ENCODE measurements at places on chromosomes 7 and 10.

GRCh38 chr10:17836942-17837341, 27.8 kb downstream of the MRC1 start:
- no peak for DNase-seq

DNA sequence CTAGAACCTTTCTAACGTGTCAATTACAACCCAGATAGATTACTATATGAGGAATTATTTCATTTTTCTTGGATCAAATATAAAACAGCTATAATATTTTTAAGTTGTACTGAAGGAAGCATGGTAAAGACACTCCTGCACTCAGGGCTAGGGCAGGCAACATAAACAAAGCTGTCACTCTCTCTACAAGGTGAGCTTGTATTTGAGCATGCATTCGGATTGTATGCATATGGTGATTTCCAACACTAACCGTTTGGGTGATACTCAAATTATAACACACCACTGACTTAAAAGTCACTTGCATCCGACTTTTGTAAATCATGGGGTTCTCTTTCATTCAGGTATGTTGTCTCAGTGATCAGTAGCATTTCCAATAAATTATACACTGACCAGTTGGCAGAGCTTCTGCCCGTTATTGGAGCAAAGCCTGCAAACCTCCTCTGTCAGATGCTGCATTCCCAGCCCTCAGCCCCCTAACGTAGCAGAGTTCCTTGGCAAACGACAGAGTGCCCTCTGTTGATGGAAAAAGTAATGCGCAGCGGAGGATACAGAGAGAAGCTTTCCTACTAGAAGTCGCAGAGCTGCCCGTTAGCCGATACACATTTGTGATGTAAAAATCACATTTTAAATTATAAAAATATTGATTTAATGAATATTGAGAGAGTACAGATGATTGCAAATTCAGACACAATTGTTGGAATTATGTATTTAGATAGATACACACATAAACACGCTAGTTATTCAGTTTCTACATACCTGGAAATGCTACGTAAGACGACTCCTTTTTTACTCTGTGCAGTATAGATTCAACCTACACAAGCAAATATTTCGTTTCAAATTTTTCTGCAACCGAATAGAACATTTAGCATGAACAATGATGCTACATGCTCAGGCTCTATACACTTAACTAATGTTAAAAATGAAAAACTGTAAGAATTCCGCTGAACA, 173.9 kb upstream of the SP4 start:
- peak; percentile 57 for DNase-seq

GRCh38 chr10:84683980-84684740, 355.8 kb downstream of the CCSER2 start:
- no peak for DNase-seq

DNA sequence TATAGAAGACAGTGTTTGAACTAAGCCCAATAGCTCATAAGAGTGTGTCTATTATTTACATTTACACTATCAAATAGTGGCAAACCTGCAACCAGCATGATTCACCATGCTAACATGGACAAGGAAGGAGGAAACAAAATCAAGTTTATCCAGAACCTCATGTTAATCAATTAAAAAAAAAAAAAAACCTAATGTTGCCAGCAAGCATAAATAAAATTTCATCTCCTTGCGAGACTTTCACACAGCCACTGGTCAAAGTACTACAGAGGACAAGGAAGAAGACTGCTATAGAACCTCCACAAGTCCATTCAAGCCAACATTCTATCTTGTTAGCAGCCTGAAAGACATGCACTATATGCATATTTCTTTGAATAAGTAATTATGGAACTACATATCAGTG, 9.7 kb downstream of the TM9SF3 start:
- no peak for DNase-seq

DNA sequence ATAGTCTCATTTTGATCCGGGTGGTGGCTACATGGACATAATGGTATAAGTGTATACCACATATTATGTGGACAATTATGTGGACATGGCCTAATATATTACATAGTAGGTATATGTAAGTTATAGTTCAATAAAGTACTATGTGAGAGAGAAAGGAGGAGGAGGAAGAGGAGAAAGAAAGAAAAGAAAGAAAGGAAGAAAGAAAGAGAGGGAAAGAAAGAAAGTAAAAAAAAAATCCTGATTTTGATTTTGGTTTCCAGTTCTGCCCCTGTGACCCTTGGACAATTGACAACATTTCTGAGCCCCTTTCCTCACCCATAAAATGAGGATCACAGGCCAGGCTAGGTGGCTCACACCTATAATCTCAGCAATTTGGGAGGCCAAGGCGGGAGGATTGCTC, 42.2 kb upstream of the VCL start:
- no peak for DNase-seq

DNA sequence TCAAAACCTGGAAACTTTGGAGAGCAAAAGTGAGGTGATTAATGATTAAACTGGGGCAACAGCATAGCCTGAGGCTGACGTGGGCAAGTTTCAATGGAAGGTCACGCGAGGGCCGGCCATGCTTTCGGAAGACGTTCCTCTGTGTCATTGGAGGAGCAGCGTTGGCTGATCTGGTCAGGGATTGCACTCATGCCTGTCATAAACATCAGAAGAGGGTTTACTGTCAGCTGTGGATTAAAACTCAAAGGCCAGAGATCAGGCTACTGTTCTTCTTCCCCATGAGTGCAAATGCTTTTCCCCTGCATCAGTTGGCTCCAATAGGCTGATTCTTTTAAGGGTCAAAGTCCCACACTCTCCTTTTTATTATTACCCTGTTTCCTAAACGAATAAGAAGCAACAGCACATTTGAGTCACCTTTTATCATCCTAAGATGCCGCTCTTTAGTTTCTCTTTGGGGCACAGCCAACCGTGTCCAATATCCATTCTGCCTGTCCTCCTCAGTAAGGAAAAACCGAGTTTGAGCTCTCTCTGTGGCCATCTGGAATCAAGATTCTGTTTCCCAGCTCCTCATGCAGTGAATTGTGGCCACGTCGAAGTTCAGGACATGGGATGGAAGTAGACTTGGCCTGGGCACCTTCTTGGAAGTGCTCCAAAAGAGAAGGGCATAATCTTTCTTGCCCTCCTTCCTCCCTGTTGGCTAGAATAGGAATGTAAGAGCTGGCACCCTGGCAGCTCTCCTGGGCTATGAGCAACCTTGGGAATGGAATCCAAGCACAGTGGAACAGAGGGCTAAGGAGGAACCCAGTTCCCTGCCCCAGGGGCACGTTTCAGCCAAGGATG, 62.5 kb upstream of the INSIG1 start:
- no peak for DNase-seq

DNA sequence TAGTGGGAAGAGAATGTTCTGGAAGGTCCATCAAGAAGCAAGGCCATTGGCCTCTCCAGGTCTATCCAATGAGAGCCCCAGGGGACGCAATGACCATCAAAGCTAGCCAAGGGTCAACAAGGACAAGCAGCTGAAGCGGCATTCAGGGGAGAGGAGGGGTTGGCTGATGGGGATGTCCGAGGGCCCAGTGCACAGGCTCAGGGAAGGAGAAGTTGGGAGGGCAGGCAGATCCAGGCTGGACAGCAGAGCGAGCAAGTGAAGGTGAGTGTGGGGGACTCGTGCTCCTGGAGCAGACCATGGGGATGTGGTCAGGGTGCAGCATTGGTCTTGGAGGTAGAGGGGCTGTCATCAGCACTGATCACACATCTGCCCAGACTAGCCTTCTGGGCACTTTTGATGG, 275.4 kb upstream of the TCERG1L start:
- DNase-seq, result no peak

- no peak for DNase-seq
Measured at GRCh38 chr10:55311848-55312635, 511.0 kb upstream of the PCDH15 start.

DNA sequence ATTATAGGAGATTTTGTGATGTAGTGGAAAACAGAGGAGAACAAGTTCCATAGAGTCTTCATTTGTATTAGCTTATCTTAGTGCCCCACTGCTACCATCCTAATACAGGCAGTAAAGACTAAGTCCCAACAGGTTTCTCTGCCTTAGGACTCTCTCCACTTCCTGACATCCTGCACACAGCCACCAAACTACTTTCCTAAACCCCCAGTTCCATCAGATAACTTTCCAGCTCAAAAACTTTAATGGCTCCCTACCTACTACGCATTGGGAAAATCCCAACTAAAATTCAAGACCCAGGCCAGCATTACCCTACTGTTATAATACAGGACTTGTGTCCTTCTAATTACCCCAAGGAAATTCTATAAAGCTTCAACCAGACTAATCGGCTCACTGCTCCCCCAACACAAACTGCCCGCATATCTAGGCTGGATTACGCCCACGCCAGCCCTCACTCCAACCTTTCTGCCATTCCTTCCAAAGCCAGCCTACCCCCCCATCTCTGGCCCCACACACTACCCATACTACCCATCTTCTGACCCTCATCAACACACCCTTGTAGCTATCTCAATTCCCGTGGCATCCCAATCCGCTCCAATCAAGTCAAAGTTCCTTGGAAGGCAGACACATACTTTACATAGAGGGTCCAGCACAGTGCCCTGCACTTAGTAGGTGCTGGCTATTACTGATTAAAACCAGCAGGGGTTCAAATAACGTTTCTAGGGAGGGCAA, 1.4 kb downstream of the IDE start:
- DNase-seq, result no peak

DNA sequence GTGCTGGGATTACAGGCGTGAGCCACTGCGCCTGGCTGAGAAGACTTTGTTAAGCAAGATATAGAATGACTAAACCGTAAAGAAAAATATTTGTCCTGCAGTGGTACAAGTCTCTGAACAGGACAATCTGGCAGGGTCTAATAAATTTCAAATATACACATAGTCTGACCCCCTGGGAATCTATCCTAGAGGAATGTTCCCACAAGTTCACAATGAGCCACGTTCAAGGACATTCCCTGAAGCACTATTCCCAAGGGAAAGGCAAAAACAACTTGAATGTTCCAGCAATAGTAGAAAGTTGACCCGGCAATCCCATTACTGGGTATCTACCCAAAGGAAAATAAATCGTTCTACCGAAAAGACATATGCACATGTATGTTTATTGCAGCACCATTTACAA, 82.0 kb downstream of the HIP1 start:
- DNase-seq, result no peak

GRCh38 chr7:63899691-63900393, 98.8 kb upstream of the ZNF722 start:
- DNase-seq, result peak; percentile 78

All from posterior cingulate gyrus (tissue), 11 donors.